Astrocyte (in vitro differentiated cells and primary cell): ENCODE measurements at places on chromosomes 7 and 10.

DNA sequence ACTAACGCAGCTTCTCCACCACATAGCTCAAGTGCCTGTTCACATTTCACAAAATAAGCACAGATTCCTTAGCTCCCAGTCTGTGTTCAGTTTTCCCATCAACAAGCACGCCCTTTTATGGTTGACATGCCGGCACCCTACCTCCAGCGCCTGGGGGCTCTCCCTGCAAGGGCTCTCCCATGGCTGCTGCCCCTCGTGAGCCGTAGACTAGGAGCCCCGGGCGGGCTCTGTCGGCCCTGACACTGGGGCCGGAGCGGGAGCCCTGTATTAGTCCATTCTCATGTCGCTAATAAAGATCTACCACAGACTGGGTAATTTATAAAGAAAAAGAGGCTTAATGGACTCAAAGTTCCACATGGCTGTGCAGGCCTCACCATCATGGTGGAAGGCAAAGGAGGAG lies 34.0 kb upstream of the PRKAR1B start:
- no peak for DNase-seq

DNA sequence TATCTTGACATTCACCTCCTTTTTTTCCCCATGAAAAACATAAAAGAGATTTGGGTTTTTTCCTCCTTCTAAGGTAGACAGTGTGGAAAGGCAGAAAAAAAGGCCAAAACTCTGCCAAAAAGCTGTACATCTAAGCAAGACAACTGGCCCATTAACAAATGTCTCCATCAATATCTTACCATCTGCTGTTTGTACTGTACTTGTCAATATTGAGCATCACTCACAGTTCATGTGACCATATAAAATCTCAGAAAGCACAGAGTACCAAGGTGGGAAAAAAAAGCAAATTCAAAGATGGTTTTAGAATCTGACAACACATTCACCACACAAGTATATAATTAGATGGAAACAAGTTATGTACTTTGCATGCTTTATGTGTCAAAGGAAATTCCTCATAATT lies 52.6 kb downstream of the CACNA2D1 start:
- no peak for DNase-seq

DNA sequence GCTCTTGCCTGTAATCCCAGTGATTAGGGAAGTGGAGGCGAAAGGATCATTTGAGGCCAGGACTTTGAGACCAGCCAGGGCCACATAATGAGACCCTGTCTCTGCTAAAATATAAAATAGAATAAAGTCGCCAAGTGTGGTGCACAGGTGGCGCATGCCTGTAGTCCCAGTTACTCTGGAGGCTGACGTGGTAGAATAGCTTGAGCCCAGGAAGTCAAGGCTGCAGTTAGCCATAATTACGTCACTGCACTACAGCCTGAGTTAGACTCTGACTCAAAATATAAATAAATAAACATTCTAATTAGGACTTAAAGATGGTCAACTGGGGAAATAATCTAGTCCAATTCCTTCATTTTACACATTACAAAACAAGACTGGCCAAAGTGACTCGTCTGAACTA lies 768 bp downstream of the CHCHD2 start:
- peak; percentile 88 for DNase-seq

DNA sequence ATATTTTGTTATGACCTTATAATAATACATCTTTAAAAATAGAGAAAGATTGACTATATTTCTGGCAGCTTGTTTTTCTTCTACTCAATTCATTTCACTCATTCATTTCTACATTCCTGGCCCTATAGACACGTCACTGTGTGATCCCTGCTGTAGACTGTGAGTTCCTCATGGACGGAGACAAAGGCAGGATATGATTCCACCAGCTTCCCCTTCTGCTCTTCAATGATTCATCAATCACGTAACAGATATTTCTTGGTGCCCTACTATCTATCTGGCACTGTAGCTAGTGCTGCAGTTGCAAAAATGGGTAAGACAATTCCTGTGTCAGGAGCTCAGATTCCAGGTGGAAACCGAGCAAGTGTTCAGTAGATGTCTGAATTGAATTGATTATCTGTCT lies 415.0 kb downstream of the SFMBT2 start:
- DNase-seq = peak; percentile 7

GRCh38 chr7:138978541-138979184 lies 2.5 kb downstream of the KIAA1549 start:
- no peak for DNase-seq

DNA sequence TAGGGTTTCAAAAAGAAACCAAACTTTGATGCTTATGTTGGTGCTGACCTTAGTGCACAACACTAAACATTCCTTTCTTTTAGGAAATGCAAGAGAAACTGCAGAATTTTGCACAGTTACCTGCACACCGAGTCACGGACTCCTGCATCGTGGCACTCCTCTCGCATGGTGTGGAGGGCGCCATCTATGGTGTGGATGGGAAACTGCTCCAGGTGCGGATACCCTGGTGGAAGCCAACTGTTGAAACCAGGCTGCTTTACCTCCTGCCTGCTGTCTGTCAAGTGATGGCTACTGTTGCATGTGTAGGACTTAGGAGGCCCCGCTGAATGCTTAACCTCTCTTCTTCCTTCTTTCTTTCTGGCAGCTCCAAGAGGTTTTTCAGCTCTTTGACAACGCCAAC lies 11.7 kb downstream of the CASP2 start:
- no peak for DNase-seq

DNA sequence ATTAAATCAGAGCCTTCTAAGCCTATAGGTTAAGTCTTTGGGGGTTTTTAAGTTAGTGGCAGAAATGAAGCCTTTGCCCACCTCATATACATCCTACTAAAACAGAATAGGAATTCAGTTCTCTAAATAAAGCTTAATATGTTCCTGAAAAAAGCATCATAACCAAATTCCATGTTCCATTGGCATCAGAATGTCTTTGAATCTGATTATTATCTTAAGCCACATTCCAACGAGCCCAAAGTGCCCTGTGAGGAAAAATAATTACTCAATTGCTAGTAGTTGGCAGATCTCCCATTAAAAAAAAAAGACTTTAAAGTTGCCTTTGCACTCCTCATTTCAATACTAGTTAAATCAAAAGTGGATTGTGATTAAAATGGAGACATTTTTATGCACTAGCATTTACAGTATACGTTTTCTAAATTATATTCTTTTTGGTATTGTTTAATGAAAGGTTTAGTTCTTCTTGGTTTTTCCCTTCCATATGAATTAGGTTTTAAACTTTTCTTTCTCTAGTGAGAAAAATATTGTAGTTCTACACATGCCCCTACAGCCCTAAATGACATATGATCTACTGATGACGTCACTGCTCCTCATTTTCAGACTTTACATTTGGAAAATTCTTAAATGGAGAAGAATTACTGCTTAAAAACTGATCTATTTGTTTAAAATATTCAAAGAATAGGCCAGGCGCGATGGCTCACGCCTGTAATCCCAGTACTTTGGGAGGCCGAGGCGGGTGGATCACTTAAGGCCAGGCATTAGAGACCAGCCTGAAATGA lies 54.3 kb upstream of the CABCOCO1 start:
- peak; percentile 21 for DNase-seq

GRCh38 chr7:22387583-22387982 lies 30.6 kb upstream of the RAPGEF5 start:
- DNase-seq = peak; percentile 84

DNA sequence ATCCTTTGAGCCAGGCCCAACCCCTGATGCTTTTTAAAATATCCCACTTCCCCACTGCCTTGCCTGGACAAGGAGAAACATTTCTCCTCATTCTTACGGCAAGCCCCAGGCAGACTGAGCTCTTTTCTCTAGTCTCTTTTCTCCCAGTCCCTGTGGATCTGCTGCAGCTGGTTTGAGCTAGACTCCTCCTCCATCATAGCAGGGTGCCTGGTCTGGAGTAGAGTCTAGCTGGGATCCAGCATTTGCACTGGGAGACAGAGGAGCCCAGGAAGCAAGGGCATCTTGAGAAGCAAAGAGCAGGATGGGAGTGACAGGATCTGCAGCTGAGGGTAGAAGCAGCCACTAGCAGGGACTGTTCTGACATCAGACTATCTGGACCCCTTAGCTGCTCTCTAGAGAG lies 562.3 kb upstream of the COBL start:
- DNase-seq = no peak

GRCh38 chr7:136143271-136143670 lies 166.1 kb upstream of the MTPN start:
- no peak for DNase-seq

GRCh38 chr10:114856544-114857287 lies 35.1 kb downstream of the FHIP2A start:
- peak; percentile 91 for DNase-seq

GRCh38 chr7:137757146-137757925 lies 89.4 kb downstream of the DGKI start:
- peak; percentile 78 for DNase-seq

DNA sequence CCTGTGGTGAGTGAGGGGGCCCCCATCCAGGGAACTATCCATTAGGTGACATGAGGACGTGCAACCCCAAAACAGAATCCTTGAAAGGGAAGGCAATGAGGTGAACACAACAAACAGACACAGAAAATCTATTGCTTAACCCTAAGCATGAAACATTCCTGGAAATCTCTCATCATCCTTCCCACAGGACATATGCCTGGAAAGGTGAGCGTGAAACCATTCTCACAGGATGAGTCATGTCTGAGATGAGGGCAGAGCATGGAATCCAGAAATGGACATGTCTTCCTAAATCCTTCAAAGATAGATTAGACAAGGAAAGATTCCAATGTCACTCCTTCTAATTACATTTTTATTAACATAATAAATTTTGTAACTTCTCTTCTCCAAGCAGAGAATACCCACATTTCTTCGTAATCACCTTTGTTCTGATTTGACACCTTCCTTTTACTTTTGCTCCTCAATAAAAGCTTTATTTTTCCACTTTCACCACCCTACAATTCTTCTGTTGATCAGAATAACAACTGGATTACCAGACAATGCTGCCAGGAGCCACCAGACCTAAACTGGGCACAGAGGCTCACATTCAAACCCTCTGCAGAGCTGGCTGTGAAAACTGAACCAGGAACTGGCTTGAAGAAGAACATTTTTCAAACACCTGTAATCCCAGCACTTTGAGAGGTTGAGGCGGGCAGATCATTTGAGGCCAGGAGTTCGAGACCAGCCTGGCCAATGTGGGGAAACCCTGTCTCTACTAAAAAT lies 67.2 kb downstream of the COBL start:
- no peak for DNase-seq

DNA sequence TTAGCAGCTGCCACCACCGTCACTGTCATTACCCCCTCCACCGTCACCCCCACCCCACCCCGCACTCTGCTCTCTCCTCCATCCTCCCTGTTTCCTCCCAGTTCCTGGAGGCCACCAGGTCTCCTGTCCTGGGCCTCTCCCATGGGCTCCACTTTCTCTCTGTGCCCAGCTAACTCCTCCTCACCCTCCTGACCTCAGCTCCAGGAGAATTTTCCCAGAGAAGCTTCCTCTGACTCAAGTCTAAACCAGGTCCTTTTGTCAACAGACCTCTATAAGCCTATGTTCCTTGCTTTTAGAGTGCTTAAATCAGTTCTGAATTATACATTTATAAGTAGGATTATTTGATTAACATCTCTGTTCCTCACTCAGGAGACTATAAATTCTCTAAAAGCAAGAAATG lies 150.0 kb downstream of the ARHGAP12 start:
- no peak for DNase-seq

- no peak for DNase-seq
Measured at GRCh38 chr7:22709857-22710256, 17.1 kb upstream of the IL6 start.

- no peak for DNase-seq
Measured at GRCh38 chr7:27955596-27955995, 215.6 kb downstream of the TAX1BP1 start.

- no peak for DNase-seq
Measured at GRCh38 chr7:87874066-87874465, 2.1 kb downstream of the SLC25A40 start.

DNA sequence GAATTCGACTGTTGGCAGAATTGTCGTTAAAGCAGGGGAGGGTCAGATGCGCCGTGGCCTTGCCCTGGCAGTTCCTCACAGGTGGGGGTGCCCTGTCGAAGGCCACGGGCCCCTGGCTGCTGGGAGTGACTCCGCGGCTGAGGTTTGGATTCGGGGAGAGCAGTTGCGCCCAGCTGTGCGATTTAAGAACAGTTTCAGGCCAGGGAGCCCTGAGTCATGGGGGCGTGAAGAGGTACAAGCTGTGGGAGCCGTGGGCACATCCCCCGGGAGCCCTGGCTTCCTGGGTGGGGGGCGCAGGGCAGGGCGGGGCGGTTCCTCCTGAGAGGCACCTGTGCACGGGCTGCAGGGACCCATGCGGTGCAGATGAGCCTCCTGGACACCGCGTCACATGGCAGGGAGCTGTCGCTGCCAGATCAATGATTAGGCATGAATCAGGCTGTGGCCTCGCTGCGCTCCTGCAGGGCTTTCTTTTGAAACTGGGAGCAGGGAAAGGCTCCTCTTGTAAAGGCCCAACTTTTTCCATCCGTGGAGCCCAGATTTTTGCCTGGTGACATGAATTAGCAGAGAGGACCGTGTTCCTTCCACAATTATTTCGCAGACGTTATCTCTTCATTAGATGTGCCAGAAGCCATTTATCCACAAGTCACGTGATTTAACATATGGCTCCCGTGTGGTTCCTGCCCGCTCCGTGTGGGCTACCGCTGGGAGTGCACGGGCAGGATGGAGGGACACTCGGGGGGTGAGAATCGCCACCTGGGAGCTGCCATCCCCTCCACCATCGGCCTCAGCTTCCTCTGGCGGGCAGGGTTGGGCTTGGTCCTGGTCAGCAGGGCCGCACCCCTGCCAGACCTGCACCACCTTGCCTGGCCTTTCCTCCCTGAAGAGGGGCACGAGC lies 918 bp downstream of the PWWP2B start:
- DNase-seq = peak; percentile 32

- DNase-seq = no peak
Measured at GRCh38 chr10:86423739-86424138, 57.1 kb upstream of the GRID1 start.

GRCh38 chr10:19929506-19930140 lies 113.4 kb downstream of the PLXDC2 start:
- DNase-seq = peak; percentile 86

GRCh38 chr7:114081606-114082425 lies 163.0 kb upstream of the PPP1R3A start:
- peak; percentile 44 for DNase-seq

- DNase-seq = no peak
Measured at GRCh38 chr10:45154502-45154901, 153.8 kb downstream of the ZNF22 start.

- no peak for DNase-seq
Measured at GRCh38 chr7:44736896-44737295, 11.8 kb upstream of the ZMIZ2 start.

GRCh38 chr7:127057918-127058317 lies 194.8 kb downstream of the GRM8 start:
- no peak for DNase-seq

GRCh38 chr7:47967708-47968107 lies 11.7 kb downstream of the HUS1 start:
- DNase-seq = no peak

DNA sequence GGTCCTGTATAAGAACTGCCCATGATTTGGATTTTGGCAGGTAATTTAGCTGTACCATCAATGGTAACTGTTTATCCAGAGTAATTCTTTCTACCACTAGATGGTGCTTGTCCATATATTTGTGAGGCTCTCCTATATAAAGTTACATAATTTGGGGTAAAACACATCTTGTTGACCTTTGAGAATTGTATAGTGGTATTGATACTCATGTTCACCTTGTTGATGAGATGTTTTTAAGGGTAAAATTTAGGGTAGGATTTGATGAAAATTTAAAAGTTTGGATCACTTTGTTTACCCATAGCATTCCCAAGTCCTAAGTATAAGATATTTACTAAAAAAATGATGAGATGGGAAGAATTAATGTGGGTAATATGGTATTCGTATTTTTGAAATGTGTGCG lies 31.6 kb downstream of the ST7 start:
- DNase-seq = no peak

- DNase-seq = peak; percentile 38
Measured at GRCh38 chr10:108904163-108904838, 1019.0 kb downstream of the XPNPEP1 start.
